RKO (cell line): ENCODE measurements at places on chromosomes 4 and X.

- DNase-seq, result no peak
Measured at GRCh38 chrX:152154050-152154449, 15.7 kb upstream of the MAGEA10 start.

- no peak for DNase-seq
Measured at GRCh38 chr4:6619116-6619465, 21.4 kb upstream of the MRFAP1 start.

- DNase-seq, result no peak
Measured at GRCh38 chr4:25215511-25215910, 18.3 kb upstream of the PI4K2B start.

GRCh38 chr4:121140716-121141460 lies 23.2 kb downstream of the TNIP3 start:
- DNase-seq, result no peak
